ENCODE measurements at places on chromosomes 7 and 10.

- no peak for DNase-seq
Measured at GRCh38 chr7:101884671-101885596, 67.5 kb downstream of the CUX1 start.

DNA sequence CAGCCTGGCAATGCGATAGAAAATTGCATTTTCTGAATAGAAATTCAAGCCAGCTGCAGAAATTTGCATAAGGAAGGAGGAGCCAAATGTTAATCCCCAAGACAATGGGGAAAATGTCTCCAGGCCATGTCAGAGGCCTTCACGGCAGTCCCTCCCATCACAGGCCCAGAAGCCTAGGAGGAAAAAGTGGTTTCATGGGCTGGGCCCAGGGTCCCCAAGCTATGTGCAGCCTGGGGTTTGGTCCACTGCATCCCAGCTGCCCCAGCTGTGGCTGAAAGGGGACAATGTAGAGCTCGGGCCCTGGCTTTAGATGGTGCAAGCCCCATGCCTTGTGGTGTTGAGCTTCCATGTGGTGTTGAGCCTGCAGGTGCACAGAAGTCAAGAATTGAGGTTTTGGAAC, 10.0 kb upstream of the GARIN1A start:
- no peak for DNase-seq

GRCh38 chr10:95646160-95646559, 10.4 kb downstream of the ALDH18A1 start:
- no peak for DNase-seq

GRCh38 chr10:71482620-71483019, 85.9 kb downstream of the CDH23 start:
- DNase-seq, result no peak
